Mucosa of gallbladder (tissue), 1 donor: ENCODE measurements at places on chromosomes 2 and 18.
A peak's percentile ranks its signal among the peaks of the same experiment; 100 is the strongest.

DNA sequence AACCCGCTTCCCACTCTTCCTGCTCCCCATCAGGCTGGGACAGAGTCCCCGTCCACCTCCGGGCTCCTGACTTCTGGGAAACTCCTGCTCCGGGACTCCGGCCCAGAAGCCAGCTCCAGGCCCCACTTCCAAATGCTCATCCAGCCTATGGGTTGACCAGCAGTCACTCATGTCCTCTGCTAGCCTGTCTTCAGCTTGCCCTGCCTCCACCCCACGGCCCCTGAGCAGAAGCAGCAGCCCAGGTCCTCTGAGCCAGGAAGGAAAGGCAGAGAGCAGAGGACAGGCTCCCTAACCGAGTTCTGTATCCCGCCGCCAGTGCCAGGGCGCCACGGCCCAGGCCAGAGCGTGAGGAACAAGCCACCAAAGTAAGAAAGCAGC, 86.4 kb upstream of the ID2 start:
- no peak for DNase-seq

GRCh38 chr2:72028351-72028995, 119.2 kb downstream of the CYP26B1 start:
- peak; percentile 5 for DNase-seq

- no peak for DNase-seq
These were observed 580.9 kb upstream of the HNMT start for GRCh38 chr2:137383391-137383790.

DNA sequence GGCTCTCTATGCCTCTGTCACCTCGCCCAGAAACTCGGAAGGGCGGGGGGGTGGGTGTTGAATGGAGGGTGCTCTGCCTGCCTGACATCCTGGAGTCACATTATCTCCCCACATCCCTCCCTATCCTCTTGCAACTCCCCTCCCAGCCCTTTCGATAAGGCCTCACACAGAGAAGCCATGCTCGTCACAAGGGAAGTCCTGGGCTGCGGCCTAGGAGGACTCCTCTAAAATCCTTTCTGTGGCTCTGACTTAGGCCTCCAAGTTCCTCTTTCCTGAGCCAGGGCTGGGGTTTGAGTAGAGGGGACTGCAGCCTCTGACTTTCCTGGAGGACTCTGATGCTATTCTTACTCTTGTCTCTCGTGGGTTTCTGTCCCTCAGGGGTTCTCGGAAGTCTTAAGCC, 75.0 kb upstream of the PKDCC start:
- no peak for DNase-seq

DNA sequence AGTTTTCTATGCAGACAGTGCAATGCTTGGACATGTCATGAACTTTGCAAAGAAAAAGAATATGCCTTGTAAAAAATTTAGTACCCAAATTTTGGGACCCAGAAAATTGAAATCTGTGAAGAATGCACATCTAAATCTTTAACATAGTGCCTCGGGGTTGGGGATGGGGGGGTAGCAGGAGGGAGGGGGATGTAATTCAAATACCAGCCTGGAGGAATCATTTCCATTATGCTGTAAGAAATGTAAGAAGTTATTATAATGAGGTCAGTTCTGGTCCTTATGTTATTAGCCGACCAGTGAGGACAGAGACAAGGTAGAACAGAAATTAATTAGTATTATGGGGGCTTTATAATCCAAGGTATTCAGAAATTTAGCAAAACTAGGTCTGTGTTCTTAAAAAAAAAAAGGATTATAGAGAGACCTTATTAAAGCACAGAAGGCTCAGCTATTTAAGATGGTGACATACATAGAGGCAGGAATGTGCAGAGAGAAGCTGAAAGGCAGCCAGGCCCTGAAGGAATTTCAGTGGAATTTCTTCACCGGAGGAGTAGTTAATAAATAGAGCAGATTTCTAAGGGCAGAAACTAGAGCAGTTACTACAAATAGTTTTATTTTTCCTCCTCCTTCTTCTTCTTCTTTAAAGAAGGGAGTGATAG, 89.0 kb upstream of the RBMS1 start:
- DNase-seq, result no peak

DNA sequence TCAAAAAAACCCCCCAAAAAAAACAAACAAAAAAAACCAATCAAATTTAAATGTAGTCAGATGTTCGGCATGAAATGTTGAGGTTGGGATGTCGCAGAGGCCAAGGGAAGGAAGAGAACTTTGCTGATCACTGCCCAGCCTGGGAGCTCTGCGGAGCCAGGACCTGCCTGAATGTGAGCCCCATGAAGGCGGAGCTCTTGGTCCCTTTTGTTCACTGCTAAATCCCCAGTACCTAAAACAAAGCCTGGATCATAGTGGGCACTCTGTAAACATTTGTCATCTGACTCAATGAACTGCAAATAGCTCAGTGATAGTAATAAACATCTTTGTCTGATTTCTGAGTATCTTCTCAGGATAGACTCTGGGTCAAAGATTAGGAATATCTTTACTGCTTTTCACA, 64.0 kb downstream of the NGEF start:
- DNase-seq, result no peak

- no peak for DNase-seq
These were observed 19.4 kb downstream of the SERPINB13 start for GRCh38 chr18:63606526-63606925.

GRCh38 chr2:54772110-54772509, 48.6 kb downstream of the EML6 start:
- DNase-seq, result no peak

- no peak for DNase-seq
These were observed 80.6 kb downstream of the TRABD2A start for GRCh38 chr2:84800194-84800805.

- no peak for DNase-seq
These were observed 8.7 kb upstream of the SERPINB13 start for GRCh38 chr18:63578357-63578958.

DNA sequence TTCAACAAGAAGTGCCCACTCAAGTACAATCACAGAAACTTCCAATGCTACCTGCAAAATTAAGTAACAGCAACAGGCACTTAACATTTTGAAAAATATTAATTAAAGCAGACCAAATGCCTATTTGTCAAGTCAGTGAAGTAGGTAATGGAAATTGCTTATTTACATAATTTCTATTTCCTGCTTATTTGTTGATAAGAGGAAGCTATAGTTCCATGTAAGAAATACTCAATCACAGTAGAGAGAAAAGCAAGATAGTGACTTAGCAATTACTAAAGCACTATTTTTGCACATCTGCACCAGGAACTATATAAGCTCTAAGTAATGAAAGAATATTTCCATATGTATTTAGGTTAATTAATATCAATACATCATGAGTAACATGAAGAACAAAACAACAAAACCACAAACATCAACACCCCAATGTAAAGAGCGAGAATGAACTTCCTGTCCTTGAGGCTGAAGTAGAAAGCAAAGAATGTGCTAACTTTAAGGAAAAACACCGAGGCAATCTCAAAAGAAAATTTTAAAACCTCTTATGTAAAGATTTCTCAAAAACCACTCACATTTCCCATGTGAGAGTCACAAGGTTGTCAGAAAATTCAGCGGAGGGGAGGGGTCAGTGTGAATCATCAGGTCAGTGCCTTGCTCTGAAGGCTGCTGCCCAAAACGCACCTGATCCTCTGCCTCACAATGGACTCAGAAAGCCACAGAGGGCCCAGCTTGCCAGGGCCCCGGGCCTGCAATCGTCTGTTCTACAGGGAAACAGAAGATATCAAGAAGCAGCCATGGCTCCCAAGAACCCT, 12.5 kb downstream of the NPC1 start:
- no peak for DNase-seq

- no peak for DNase-seq
These were observed 107.8 kb upstream of the LTBP1 start for GRCh38 chr2:32838949-32839348.

DNA sequence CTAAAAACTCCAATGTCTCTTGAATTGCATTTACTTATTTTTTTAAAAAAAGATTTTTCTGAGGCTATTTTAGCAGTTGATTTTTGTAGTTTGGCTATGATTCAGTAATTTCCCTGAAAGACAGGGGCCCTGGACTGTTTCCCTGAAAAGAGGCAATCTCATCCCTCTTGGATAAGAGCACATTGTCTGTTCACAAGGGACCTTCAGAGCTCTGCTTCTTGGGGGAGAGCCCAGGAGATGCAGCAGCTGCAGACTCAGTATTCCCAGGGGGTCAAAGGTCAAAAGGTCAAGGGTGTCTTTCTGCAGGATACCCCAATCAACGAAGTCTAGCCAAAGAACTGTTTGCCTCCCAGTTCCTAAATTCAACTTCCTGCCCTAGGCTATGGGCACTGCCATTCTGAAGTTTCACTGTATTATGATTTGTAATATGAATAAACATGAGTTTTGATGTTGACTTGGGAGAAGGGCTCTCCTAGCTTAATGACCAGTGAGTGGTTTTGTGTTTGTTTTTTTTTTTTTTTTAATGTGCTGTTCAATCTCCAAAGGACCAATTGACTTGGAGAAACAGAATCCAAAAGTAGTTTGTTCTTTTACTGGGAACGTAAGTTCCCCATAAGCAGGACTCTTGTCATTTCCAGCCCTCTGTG, 157.0 kb upstream of the SERPINE2 start:
- peak; percentile 19 for DNase-seq

- DNase-seq, result no peak
These were observed 66.5 kb downstream of the TCF7L1 start for GRCh38 chr2:85199698-85200097.

DNA sequence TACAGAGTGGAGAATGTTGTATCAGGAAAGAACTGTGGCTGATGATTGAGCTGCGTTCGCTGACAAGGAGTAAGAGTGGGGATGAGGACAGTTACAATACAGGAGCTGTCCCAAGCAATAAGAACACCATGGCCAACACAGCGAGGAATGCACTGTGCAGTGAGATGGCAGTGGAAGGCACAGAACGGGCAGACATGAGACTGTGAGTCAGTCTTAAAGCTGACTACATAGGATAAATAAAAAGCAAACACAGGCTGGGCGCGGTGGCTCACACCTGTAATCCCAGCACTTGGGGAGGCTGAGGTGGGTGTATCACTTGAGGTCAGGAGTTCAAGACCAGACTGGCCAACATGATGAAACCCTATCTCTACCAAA, 89.8 kb downstream of the CABYR start:
- DNase-seq, result no peak

DNA sequence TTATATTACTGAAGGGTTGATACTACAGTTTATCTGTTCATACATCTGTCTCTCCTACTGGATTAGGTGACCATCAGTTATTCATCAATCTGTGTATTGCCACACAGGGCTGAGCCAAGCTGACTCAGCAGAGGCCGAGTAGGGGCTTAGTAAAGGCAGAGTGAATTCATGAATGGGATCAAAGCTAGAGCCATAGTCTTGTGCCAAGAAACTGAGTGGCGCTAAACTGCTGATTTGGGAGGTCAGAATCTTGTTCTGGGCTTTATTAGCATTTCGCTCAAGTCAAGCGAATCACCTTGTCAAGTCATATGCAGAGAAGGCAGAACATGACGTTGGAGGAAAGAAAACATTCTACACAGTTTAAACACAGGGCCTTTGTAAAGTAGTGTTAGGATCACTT, 34.1 kb downstream of the SOCS6 start:
- DNase-seq, result no peak

GRCh38 chr2:86562485-86562921, 740 bp downstream of the CHMP3 start:
- DNase-seq, result no peak

- DNase-seq, result no peak
These were observed 18.0 kb downstream of the KLF11 start for GRCh38 chr2:10061221-10061925.
